SHP77 (cell line): ENCODE measurements at places on chromosomes 1 and 21.

DNA sequence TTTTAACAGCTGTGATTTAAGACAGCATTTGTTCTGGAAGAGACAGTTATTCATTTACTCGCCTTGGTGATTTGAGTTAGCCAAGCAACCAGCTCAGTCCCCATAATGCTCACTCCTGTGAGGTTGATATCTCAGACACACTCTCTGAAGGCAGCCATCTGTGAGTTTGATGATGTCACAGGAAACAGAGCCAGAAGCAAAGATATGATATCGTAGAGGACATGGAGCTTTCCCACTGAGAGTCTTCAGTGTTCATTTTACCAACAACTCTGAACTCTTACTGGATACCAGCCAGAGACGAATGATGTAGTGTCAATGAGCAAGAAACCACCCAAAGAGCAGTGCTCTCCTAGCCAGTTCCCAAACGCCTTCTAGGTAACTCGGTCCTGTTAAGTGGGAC, 219.4 kb downstream of the SLC35F3 start:
- DNase-seq = no peak

DNA sequence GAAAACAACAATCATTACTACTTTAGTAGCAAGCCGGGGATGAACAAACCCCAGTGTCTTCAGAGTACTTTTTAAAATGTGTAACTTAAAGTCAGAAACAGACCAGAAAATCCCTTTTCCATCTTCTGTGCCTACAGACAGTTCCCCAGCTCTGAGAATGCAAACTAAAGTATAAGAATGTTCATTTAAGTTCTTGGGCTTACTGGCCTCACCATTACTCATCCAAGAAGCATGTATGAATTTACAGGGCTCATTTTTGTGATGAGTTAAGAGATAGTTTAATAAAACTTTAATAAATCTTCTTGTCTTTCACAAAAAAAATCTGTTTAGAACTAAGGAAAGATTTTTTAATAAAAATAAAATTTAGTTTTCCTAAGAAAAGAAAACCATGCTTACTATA, 4.6 kb downstream of the LPGAT1 start:
- no peak for DNase-seq

GRCh38 chr1:225250432-225250831, 177.4 kb downstream of the LBR start:
- DNase-seq = no peak

DNA sequence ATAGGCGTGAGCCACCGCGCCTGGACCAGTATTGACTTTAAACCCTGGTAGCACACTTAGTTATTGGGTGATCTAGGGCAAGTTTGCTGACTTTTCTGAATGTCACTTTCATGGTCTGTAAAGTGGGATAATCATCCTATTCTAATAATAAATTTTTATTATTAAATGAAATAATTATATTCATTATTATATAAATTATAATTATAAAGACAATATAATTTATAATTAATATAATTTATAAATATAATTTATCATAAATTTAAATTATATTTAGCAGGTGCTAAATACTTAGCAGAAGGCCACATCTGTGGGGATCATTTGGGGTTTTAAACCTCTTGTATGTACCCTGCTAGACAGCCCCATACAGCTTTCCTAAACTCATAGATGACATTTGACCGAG, 59.7 kb downstream of the KANK4 start:
- DNase-seq = no peak

DNA sequence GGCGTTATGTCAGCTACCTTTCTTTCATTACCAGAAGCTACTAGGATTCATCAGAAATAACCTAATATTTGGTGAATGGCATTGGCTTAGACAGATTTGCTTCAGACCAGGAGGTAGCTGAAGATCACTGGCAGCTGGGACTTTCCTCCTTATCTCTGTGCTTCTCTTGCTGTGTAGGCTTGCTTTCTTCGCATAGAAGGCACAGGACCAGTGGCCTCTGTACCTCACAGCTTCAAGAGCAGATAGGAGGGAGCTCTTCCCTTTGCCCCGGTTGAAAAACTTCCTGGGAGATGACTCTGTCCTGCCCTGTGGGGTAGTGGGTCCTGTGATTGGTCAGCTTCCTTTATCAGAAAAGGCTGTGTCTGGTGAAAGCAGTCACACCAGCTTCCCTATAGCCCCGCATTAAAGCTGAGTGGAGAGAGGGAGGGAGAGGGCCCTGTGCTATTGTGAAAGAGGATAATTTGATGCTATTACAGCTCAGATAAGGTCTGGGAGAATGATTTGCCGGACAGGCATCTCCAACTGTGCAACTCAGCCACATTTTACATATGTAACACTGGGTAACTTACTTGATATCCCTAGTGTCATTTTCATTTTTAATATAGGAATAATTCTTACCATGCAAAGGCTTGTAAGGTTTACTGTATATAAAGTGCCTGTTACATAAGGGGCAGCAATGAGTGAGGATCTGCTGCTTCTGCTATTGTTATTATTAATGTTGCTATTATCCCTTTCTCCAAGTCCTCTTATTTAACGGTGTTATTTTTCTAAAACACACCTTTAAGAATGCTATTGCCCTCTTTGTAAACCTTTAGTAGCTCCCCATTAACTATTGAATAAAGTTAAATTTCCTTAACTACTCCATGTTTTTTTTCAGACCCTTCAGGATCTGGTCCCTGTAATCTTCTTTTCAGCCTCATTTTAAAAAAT, 31.6 kb downstream of the OSBPL9 start:
- no peak for DNase-seq
